ENCODE measurements at places on chromosomes 4 and X.

- peak; percentile 76 for DNase-seq
Measured at GRCh38 chr4:27270435-27270834, 409.8 kb downstream of the STIM2 start.

- DNase-seq, result peak; percentile 84
Measured at GRCh38 chr4:152106113-152106763, 345.4 kb upstream of the GATB start.

DNA sequence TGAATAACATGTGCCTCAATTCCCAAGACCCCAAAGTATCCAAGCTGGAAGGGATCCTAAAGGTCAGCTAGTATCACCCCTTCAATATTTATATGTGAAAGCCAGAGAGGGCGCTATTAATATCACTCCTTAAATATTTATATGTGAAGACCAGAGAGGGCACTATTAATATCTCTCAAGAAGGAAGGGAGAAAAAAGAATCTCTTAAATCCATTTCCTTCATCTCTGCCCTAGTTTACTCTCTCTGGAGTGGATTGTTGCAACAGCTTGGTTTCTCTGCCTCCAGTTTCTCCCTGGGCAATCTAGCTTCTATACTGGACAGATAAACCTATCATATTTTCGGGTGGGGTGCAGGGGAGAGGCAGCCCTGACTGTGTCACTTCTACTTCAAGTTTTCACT lies 31.6 kb upstream of the MSN start:
- DNase-seq, result no peak

- DNase-seq, result no peak
Measured at GRCh38 chr4:59818656-59819055, 1381.5 kb upstream of the ADGRL3 start.

DNA sequence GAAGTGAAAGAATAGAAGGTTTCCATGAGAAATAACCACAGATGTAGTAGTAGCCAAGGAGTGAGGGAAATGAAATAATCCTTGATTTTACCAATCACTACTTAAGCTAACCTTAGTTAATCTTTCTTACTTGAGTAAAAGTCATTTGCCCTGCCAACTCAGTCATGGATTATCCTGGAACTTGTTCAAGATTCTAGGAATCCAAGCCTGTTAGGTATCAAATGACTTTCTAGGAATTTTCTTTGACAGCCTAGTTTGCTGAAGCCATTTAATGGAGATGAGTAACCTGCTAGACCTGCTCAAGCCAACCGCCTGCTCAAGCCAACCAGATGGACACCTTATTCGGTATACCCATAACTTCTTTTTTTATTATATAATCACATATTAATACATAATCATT lies 180.5 kb downstream of the KLHL13 start:
- no peak for DNase-seq
